ENCODE measurements at places on chromosomes 11 and 22.
A peak's percentile ranks its signal among the peaks of the same experiment; 100 is the strongest.

GRCh38 chr11:122763108-122763507 lies 75.2 kb upstream of the CRTAM start:
- H3K36me3 ChIP-seq, result peaks cover 4% of the 10 kb centered on the region
- H3K4me3 ChIP-seq, result no peak overlapping the region
- peaks cover 38% of the 10 kb centered on the region for H3K4me1 ChIP-seq
- no peak for DNase-seq
- no peak overlapping the region for H3K27ac ChIP-seq
- H3K27me3 ChIP-seq, result no peaks in the 10 kb centered on the region

- no peak within 1 kb of the TSS for H3K27ac ChIP-seq
- H3K36me3 ChIP-seq, result peaks cover 14% of the 10 kb centered on the region
- DNase-seq, result peak; percentile 33
These were observed at the start of gene CALCB for GRCh38 chr11:15073361-15074205. Gene CALCB (plus strand): TSS chr11:15073593. CDS start chr11:15074719, 1,126 bp downstream.

- peak overlapping the region; percentile 88 for H3K4me3 ChIP-seq
- peaks cover 89% of the 10 kb centered on the region for H3K36me3 ChIP-seq
- DNase-seq, result no peak
- peaks cover 96% of the 10 kb centered on the region for H3K4me1 ChIP-seq
These were observed 3.6 kb downstream of the ALDH3B1 start for GRCh38 chr11:68013611-68014156.

GRCh38 chr11:132718711-132719671 lies 813.3 kb downstream of the OPCML start:
- no peak for DNase-seq
- H3K4me1 ChIP-seq, result no peaks in the 10 kb centered on the region
- no peak overlapping the region for H3K27ac ChIP-seq

GRCh38 chr11:61011950-61012736 lies 40.7 kb downstream of the CD6 start:
- no peak for DNase-seq
- H3K4me3 ChIP-seq, result no peak overlapping the region
- H3K27ac ChIP-seq, result no peak overlapping the region
- peaks cover 72% of the 10 kb centered on the region for H3K27me3 ChIP-seq

- H3K4me3 ChIP-seq, result no peak overlapping the region
- no peaks in the 10 kb centered on the region for H3K27me3 ChIP-seq
- no peak for DNase-seq
- peaks cover 4% of the 10 kb centered on the region for H3K36me3 ChIP-seq
- no peak overlapping the region for H3K27ac ChIP-seq
- peaks cover 33% of the 10 kb centered on the region for H3K4me1 ChIP-seq
These were observed 6.8 kb downstream of the OMP start for GRCh38 chr11:77109236-77110019.

Measured in Calu3 (cell line).